ENCODE measurements at places on chromosomes 7 and 10.

DNA sequence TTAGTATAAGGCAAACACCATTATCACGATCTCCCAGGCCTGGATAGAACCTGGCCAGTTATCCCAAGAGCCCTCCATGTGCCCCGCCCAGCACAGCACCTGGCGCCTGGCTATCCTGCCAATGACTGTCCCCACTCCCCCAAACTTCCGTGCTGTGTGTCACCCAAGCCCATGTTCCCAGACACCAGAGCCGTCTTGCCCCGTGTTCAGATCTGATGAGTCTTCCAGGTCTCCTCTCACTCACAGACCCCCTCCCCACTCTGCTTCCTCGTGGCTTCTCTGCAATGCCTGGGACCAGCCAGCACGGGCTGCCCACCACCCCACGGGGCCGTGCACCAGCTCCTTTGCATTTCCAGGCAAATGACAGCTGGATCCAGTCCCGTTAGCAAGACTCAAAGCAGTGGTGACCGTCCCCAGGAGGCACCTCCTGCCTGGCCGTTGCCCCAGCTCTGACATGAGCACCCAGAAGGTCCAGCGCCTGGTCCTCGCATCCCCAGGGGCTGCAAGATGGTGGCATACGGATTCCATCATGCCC, 43.8 kb upstream of the INPP5A start:
- peaks cover 24% of the 10 kb centered on the region for H3K27me3 ChIP-seq
- peaks cover 6% of the 10 kb centered on the region for H3K4me1 ChIP-seq
- no peak overlapping the region for H3K27ac ChIP-seq
- DNase-seq, result no peak
- H3K36me3 ChIP-seq, result no peaks in the 10 kb centered on the region
- H3K4me3 ChIP-seq, result no peak overlapping the region

GRCh38 chr7:154424350-154424749, 372.2 kb downstream of the DPP6 start:
- H3K4me1 ChIP-seq, result no peaks in the 10 kb centered on the region
- no peaks in the 10 kb centered on the region for H3K27me3 ChIP-seq
- DNase-seq, result no peak
- H3K27ac ChIP-seq, result no peak overlapping the region
- H3K4me3 ChIP-seq, result no peak overlapping the region

GRCh38 chr10:13959443-13960359, 371.0 kb downstream of the FRMD4A start:
- no peak for DNase-seq
- H3K27me3 ChIP-seq, result no peaks in the 10 kb centered on the region
- peak overlapping the region; percentile 39 for H3K27ac ChIP-seq
- no peak overlapping the region for H3K4me3 ChIP-seq
- H3K36me3 ChIP-seq, result no peaks in the 10 kb centered on the region

GRCh38 chr7:108723381-108723814, 153.7 kb downstream of the DNAJB9 start:
- H3K4me1 ChIP-seq, result no peaks in the 10 kb centered on the region
- no peaks in the 10 kb centered on the region for H3K36me3 ChIP-seq
- H3K27ac ChIP-seq, result no peak overlapping the region
- DNase-seq, result no peak

DNA sequence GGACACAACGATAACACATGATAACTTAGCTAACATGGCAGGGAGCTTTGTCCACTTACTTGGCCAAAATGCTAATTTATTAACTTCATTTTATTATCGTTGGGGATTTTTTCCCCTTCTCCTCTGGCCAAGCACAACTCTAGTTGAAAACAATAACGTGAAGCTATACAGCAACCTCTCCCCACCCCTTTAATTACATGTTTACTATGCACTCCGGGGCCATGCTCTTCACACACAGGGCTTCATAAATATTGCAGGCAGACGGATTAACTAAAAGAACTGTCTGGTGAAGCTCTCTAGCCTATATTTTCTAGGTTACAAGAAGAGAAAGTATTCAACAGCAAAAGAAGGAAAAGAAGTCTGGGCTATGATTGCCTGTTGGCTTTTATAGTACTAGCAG, 51.7 kb downstream of the XRCC2 start:
- no peaks in the 10 kb centered on the region for H3K27me3 ChIP-seq
- no peaks in the 10 kb centered on the region for H3K4me1 ChIP-seq
- no peaks in the 10 kb centered on the region for H3K36me3 ChIP-seq
- no peak overlapping the region for H3K4me3 ChIP-seq
- no peak overlapping the region for H3K27ac ChIP-seq

- peaks cover 10% of the 10 kb centered on the region for H3K4me1 ChIP-seq
- H3K27ac ChIP-seq, result no peak overlapping the region
- no peaks in the 10 kb centered on the region for H3K36me3 ChIP-seq
- no peak for DNase-seq
These were observed 13.7 kb upstream of the MAP3K8 start for GRCh38 chr10:30420266-30420665.

GRCh38 chr7:115477193-115477651, 553.3 kb downstream of the TFEC start:
- peak overlapping the region; percentile 44 for H3K4me3 ChIP-seq
- H3K27ac ChIP-seq, result no peak overlapping the region
- no peaks in the 10 kb centered on the region for H3K36me3 ChIP-seq
- no peaks in the 10 kb centered on the region for H3K27me3 ChIP-seq
- DNase-seq, result no peak
- H3K4me1 ChIP-seq, result no peaks in the 10 kb centered on the region

DNA sequence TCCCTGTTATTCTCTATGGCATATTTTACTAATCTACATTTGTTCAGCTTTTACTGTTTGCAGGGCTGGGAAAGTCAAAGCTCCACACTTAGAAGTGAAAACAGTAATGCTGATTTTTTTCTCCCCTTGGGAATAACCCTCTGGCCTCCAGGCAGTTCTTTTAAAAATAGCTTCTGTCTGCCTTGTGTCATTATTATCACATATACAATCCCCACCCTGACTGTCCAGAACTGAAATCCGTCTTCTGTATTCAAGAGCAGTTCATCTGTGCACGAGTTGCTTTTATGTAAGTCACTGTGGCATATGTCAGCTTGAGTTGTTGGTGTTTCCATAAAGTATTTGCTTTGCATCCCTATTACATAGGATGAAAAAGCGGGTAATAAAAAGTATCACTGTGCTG, 1221.1 kb upstream of the CELF2 start:
- H3K4me1 ChIP-seq, result no peaks in the 10 kb centered on the region
- no peaks in the 10 kb centered on the region for H3K27me3 ChIP-seq
- H3K27ac ChIP-seq, result no peak overlapping the region
- no peaks in the 10 kb centered on the region for H3K36me3 ChIP-seq
- no peak for DNase-seq
- H3K4me3 ChIP-seq, result no peak overlapping the region

DNA sequence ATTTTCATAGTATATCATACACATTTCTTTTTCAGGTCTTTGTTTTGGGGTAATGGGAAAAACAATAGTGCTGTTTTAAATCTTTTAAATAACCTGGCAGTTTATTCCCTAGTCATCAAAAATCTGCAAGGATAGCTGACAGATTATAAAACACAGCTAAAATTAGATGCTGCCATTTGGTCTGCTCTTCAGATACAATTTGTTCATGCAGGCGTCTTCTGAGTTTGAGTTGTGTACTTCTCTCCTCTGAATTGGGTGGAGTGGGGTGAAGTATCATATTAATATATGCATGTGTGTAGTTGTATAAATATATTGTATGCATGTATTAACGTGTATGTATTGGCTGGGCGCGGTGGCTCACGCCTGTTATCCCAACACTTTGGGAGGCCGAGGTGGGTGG, 42.9 kb upstream of the ST7 start:
- H3K27me3 ChIP-seq, result no peaks in the 10 kb centered on the region
- H3K36me3 ChIP-seq, result peaks cover 29% of the 10 kb centered on the region
- H3K27ac ChIP-seq, result no peak overlapping the region
- no peak overlapping the region for H3K4me3 ChIP-seq
- peaks cover 4% of the 10 kb centered on the region for H3K4me1 ChIP-seq

GRCh38 chr10:72292223-72292691, 18.5 kb downstream of the DDIT4 start:
- no peak overlapping the region for H3K27ac ChIP-seq
- no peak for DNase-seq
- peaks cover 4% of the 10 kb centered on the region for H3K4me1 ChIP-seq
- no peaks in the 10 kb centered on the region for H3K27me3 ChIP-seq
- H3K36me3 ChIP-seq, result no peaks in the 10 kb centered on the region
- no peak overlapping the region for H3K4me3 ChIP-seq

- H3K4me3 ChIP-seq, result no peak overlapping the region
- H3K27me3 ChIP-seq, result no peaks in the 10 kb centered on the region
- peak; percentile 72 for DNase-seq
- H3K4me1 ChIP-seq, result peaks cover 4% of the 10 kb centered on the region
- no peaks in the 10 kb centered on the region for H3K36me3 ChIP-seq
These were observed 71.2 kb downstream of the DNMBP start for GRCh38 chr10:99938563-99938962.

DNA sequence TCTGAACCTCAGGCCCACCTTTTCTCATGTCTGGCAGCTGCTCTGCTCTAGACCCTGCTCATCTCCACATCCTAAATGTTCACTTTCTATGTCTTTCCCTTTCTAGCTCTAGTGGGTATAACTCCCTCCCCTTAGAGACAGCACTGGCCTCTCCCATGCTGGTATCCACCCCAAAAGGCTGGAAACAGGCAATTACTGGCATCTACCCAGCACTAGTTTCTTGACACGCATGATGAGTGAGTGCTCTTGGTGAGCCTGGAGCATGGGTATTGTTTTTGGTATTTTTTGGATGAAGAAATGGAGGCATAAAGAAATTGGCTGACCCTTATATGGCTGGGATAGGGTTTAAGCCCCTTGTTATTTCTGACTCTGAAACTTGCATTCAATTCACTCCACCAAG, 156.0 kb downstream of the EGFR start:
- H3K27me3 ChIP-seq, result no peaks in the 10 kb centered on the region
- H3K4me3 ChIP-seq, result no peak overlapping the region
- no peak for DNase-seq
- H3K36me3 ChIP-seq, result peaks cover 75% of the 10 kb centered on the region
- peaks cover 19% of the 10 kb centered on the region for H3K4me1 ChIP-seq

GRCh38 chr10:110498982-110499795, 1.5 kb downstream of the DUSP5 start:
- H3K36me3 ChIP-seq, result peaks cover 7% of the 10 kb centered on the region
- no peaks in the 10 kb centered on the region for H3K27me3 ChIP-seq
- H3K27ac ChIP-seq, result peak overlapping the region; percentile 73
- peaks cover 25% of the 10 kb centered on the region for H3K4me1 ChIP-seq
- peak; percentile 74 for DNase-seq
- H3K4me3 ChIP-seq, result peak overlapping the region; percentile 90

GRCh38 chr10:47325303-47326291, 3.3 kb downstream of the GDF2 start:
- no peak overlapping the region for H3K4me3 ChIP-seq
- H3K36me3 ChIP-seq, result no peaks in the 10 kb centered on the region
- no peak overlapping the region for H3K27ac ChIP-seq

DNA sequence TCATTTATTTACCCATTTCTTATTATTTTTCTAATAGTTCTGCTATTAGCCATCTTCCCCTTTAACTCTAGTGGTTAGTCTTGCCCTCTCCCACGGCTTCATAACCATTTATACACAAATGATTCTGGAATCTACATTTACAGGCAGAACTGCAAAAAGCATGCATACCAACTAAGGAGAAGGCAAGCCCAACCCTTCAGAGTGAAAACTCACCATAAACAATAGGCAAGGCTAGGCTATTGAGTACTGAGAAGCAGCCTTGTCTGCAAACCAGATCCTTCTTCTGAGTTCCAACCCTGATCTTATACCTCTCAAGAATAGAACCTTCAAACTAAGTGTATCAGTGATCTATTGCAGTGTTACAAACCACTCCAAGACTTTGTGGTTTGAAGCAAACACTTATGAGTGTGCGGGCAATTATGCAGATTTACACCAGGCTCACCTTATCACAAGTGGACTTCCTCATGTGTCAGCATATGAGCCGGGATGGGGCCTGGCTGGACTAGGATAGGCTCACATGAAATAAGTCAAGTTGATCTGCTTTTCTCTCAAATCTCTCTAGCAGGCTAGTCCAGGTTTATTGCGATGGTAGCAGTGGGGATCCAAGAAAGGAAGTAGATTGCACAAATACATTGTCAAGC, 896.9 kb upstream of the PHF14 start:
- H3K27me3 ChIP-seq, result no peaks in the 10 kb centered on the region
- no peak overlapping the region for H3K27ac ChIP-seq
- H3K36me3 ChIP-seq, result no peaks in the 10 kb centered on the region
- no peak for DNase-seq

- no peak overlapping the region for H3K27ac ChIP-seq
- peak; percentile 75 for DNase-seq
- peaks cover 4% of the 10 kb centered on the region for H3K4me1 ChIP-seq
- H3K27me3 ChIP-seq, result no peaks in the 10 kb centered on the region
- no peaks in the 10 kb centered on the region for H3K36me3 ChIP-seq
These were observed 29.9 kb upstream of the HNRNPH3 start for GRCh38 chr10:68301790-68302502.

GRCh38 chr10:30770816-30771215, 141.3 kb upstream of the LYZL2 start:
- peaks cover 5% of the 10 kb centered on the region for H3K4me1 ChIP-seq
- no peak for DNase-seq
- no peaks in the 10 kb centered on the region for H3K27me3 ChIP-seq
- no peak overlapping the region for H3K27ac ChIP-seq

DNA sequence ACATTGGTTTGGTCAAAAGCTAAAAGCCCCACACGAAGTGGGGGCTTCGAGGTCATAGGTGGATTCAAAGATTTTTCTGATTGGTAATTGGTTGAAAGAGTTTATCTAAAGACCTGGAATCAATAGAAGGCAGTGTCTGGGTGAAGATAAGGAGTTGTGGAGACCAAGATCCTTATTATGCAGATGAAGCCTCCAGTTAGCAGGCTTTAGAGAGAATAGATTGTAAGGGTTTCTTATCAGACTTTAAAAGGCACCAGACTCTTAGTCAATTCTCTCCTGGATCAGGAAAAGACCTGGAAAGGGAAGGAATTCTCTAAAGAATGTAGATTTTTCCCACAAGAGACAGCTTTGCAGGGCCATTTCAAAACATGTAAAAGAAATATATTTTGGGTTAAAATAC, 260.2 kb downstream of the PHF14 start:
- H3K27me3 ChIP-seq, result no peaks in the 10 kb centered on the region
- no peaks in the 10 kb centered on the region for H3K4me1 ChIP-seq
- H3K36me3 ChIP-seq, result no peaks in the 10 kb centered on the region
- no peak overlapping the region for H3K27ac ChIP-seq
- no peak overlapping the region for H3K4me3 ChIP-seq

DNA sequence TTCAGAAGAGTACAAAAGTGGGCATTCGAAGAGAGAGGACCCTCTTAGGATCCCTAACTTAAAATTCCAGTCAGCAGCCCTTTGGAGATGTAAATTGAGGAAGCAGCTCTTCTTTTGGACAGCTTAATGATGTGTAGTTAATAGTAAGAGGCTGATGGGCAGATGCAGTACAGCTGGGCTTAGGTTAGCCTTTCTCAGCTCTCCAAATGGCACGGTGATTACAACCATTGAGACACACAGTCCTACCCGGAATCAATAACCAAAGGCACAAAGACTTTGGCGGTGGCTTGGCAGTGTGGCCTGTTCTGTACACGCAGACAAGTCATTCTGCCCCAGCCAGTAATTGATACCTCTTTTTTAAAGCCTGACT, 26.8 kb downstream of the GAD2 start:
- H3K4me3 ChIP-seq, result no peak overlapping the region
- no peak overlapping the region for H3K27ac ChIP-seq
- DNase-seq, result no peak
- H3K36me3 ChIP-seq, result no peaks in the 10 kb centered on the region

GRCh38 chr10:11638055-11638698, 26.7 kb upstream of the USP6NL start:
- no peak for DNase-seq
- H3K4me1 ChIP-seq, result no peaks in the 10 kb centered on the region
- no peak overlapping the region for H3K4me3 ChIP-seq
- no peak overlapping the region for H3K27ac ChIP-seq

Measured in IMR-90 (cell line).